Activated CD4-positive, alpha-beta T cell treated with anti-CD3 and anti-CD28 coated beads for 1 hour (primary cell): ENCODE measurements at places on chromosomes 16 and 17.

DNA sequence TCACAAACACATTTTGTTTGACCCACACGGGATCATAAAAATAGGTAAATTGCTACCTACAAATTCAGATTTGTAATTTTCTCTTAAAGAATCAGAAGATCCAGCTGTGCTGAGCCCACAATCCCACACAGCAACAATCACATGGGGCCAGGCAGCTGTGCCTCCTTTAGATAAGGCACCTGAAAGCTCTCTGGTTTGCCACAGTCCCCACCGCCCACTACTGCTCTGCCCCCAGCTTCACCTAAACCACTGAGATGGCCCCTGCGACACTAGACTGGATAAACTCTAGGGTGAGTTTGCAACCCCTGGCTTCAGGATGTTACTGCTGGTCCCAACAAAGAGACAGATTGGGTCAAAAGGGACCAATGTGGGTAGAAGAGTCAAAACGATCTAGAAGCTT, 96.8 kb downstream of the GSG1L start:
- DNase-seq = no peak

DNA sequence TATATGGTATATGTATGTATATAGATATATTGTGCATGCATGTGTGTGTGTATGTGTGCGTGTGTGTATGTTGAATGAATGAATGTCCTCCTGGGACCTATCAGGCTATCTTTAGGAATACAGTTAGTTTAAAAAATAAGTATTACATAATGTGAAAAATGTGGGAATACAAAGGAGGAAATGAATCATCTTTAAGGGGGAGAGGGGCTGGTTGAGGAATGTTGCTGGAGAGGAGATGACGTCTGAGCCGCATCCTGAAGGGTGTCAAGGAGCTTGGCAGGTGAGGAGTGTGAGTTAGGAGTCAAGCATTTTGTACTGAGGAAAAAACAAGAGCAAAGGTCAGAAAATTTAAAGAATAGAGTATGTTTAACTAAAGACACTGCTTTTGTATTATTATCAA, 62.4 kb upstream of the NLK start:
- DNase-seq = no peak

- no peak for DNase-seq
Measured at GRCh38 chr17:28447396-28447760, 26.1 kb upstream of the SLC13A2 start.

GRCh38 chr16:19757762-19758595, 39.9 kb downstream of the IQCK start:
- DNase-seq = no peak

DNA sequence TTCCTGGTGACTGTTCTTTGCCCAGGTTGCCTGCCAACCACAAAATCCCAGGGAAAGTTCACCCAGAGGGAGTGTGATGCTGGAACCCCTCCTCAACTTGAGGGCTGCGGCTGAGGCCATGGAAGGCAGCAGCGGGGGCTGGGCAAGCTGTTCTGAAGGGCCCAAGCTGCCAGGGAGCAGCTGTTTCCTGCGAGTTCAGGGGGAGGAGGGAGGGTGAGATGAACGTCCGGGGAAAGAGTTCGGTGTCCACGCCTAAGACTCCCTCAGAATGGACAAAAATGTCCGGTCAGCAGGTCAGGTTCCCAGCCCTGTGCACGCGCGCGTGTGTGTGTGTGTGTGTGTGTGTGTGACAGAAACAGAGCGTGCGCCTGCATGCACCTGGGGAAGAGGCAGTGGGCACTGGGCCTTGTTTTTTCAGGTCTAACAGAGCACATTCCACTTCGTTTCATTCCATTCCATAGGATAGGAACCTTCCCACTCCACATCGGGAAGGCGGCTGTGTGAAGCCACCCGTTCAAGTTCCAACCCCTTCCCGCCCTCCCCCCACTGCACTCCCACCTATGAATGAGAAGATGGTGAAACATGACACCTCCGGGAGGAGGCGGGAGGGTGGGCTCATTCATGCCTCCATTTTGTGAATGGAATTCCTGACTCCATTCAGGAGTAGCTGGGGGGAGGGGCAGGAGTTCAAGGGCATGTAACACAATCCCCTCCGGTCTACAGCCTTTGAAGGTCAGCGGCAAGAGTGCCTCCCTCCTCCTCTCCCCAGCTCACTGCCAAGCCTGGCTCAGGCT, 15.7 kb downstream of the ETV4 start:
- DNase-seq = no peak

DNA sequence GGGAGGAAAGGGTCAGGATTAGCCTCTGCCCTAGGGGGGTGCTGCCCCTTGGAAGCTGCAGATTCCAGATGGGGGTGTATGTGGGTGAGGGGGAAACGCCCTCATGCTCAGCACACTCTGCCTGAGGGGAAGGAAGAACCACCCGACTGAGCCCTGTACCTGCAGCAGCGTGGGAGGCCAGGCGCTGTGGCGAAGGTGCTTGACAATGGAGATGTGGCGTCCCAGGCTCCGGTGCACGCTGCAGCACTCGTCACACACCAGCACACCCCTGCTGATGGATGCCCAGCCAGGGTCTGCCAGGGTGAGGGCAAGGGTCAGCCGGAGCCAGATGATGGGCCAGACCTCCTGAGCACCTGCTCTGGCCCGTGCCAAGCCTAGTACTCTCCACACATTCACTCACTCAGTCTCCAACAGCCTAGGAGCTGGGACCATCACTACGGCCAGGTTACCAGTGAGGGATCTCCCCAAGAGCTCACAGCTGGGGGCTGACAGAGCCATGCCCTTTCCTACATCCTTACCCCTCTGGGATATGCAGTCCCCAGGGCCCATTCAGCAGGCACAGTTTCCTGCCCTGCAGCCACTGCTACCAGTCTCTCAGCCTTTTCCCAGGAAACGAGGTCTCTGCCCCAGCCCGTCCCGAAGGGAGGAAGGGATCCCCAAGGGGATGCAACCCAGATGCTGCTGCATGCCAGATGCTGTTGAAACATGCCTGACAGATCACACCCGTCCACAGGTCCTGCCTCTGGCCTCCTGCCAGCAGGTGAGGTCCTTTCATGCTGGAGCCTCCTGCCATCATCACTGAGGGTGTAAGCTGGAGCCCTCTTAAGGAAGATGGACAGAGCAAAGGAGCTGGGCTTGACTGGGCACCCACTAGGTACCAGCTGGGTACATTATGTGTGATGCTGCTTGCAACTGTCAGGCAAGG, 5.9 kb downstream of the GIT1 start:
- DNase-seq = no peak

- DNase-seq = no peak
Measured at GRCh38 chr17:50259477-50260324, 14.6 kb upstream of the TMEM92 start.

GRCh38 chr16:75621170-75621477, 2.0 kb downstream of the ADAT1 start:
- no peak for DNase-seq

DNA sequence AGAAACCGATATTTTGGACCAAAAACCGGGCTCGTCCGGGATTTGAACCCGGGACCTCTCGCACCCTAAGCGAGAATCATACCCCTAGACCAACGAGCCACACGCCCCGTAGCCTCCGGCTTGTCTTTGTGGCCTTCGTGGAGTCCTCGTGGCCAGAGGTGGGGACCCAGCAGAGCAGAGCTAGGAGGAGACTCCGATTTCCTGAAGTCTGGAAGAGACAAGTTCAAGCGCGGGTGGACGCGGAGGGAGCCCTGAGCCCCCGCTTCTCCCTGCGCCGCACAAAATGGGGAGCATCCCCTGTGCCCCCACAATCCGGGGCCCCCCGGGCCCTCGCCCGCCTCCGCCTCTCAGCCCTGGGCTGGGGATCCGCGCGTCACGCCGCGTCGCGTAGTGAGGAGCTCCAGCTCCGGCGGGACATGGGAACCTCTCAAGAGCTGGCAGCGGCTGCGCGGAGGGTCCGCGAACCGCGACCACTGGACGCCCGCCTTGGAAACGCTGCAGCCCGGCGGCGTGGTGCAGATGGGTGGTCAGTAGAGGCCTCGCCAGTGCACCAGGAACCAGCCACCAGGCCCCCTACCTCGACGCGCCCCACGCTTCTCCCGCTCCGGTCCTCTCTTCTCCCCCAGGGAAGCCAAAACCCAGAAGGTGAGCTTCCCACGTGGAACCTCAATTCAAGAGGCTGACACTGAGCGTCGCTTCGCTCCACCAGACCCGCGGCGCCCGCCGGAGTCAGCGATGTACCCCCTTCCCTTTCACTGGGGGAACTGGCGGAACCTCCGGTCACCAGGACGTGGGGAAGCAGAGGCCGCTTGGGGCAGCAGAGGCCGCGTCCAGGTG, 5.2 kb upstream of the OR1F1 start:
- no peak for DNase-seq

GRCh38 chr17:57984261-57984890, 3.7 kb downstream of the VEZF1 start:
- no peak for DNase-seq

DNA sequence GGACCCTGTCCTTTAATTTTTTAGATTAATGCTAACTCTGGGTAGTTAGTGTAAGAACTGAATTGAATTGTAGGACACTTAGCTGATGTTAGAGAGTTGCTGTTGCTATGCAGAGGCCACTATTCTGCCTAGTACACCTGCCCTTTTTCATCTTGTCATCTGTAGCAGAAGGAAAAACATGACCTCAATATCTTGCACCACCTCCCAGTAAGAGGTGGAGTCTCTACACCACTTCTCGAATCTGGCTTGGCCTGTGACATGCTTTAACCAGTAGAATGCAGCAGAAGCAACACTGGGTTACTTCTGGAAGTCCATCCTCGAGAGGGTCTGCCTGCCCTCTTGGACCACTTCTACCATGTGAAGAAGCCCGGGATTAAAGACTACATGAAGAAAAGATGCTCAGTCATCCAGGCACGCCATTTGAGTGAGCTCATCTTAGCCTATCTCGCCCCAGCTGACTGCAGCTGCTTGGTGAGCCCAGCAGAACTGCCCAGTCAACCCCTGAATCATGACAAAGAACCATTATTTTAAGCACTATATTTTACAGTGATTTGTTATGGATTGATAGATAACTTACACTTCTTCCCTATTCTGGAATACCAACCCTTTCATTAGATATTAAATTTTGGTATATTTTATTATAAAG, 153.5 kb downstream of the MYO1D start:
- no peak for DNase-seq

- DNase-seq = no peak
Measured at GRCh38 chr17:7881276-7882054, 7.1 kb upstream of the CHD3 start.

- no peak for DNase-seq
Measured at GRCh38 chr16:17556276-17557052, 85.7 kb upstream of the XYLT1 start.

- DNase-seq = no peak
Measured at GRCh38 chr16:88967830-88968588, 9.0 kb downstream of the CBFA2T3 start.

- DNase-seq = no peak
Measured at GRCh38 chr17:47633996-47634395, 15.7 kb upstream of the KPNB1 start.

DNA sequence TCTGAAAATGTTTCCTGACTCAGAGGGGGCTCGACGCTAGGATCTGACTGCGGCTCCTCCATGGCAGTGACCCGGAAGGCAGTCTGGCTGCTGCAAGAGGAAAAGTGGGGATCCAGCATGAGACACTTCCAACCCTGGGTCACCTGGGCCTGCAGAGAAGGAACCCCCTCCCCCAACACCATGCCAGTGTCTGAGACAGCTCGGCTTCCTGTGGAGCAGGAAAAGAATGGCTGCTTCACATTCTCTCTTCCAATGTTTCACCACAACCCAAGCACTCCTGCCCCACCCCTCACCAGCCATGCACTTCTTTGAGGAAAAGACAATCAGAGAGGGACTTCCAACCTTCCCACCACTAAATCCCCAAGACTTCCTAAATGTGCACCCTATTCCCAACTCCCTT, 10.8 kb downstream of the TP53 start:
- no peak for DNase-seq

DNA sequence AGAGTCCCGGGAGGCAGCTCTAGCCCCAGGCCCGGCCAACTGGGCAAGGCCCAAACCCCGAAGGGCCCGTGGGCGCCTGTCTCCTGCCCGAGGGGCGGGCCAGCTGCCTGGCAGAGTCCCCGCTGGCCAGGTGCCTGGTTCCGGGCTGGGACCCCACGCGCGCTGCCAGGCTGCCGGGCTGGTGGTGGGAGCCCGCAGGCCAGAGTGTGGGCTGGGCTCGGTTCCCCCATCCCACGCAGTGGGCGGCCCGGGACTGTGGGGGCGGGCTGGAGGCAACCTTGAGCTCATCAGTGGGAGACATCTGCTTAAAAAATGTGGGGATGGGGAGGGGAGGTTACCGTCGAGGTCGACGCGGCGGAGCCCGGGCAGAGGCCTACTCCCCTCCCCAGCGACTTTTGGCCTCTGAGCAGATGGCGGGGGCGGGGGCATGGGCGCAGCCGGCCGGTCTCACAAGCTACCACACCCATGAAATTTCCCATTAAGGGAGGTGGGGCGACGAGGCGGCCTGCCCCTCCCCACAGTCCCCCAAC, 176.4 kb upstream of the GSE1 start:
- no peak for DNase-seq

DNA sequence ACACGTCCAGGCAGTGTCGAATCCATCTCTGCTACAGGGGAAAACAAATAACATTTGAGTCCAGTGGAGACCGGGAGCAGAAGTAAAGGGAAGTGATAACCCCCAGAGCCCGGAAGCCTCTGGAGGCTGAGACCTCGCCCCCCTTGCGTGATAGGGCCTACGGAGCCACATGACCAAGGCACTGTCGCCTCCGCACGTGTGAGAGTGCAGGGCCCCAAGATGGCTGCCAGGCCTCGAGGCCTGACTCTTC, 7.2 kb upstream of the CD68 start:
- no peak for DNase-seq

GRCh38 chr16:85699628-85700027, 10.9 kb upstream of the GINS2 start:
- no peak for DNase-seq

GRCh38 chr17:50808413-50808812, 27.0 kb upstream of the WFIKKN2 start:
- no peak for DNase-seq

- DNase-seq = no peak
Measured at GRCh38 chr16:1068451-1068850, 4.1 kb upstream of the SSTR5 start.

DNA sequence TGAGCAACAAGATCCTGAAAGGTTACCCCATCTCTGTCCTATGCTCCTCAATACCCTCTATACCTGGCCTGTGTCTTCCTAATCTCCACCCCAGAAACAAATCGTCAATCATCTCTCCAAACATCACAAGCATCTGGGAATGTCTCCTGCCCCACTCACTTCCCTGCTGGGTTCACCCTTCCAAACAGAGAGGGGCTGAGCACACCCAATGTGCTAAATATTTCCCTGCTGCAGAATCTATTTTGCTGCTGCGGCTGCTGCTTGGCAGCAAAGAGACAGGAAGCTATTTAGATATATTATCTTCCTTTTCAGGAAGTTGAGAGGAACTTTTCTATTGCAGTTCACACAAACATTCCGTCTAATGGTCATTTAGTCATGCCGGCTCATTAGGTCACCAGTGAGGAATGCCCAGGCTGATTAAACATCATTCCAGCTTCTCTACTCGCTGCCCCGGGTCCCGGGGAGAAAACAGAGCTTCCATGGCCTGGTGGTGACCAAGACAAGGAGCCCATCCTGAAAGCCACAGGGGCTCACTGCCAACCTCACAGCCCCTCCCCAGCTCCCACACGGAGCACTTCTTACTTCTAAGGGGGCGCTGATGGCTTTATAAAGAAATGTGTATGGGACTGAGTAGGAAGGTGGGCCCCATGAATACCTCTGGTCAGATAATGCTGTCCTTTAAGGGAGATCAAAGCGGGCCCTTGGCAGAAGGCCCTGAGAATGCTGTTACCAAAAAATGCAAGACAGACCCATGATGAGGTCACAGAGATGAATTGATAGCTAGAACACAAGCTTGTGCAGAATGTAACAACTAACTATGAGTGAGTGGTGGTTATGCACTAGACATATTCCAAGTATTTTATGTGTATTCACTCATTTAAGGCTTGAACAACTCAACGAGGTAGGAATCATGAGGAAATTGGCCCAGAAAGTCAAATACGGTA, 218.3 kb downstream of the SOX9 start:
- DNase-seq = no peak
